ENCODE measurements at places on chromosomes 1 and 21.

DNA sequence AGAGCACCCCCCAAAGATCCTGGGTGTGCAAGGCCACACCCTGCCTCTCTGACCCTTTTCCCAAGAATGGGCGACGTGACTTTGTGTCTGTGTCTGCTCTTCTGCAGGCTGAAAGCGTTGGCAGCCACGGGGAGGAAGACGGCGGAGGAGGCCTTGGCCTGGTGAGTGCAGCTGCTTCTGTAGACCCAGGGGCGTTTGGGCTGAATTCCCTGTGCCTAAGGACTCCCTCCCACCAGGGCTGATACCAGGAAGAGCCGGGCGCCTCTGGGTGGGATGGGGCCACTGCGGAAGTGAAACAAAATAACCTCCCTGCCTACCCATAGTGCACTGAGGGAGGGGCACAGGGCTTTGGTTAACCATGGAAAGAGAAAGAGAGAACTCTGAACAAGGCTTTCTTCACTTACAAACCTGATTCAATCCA is 2.5 kb downstream of the UBASH3A start:
- DNase-seq, result no peak

DNA sequence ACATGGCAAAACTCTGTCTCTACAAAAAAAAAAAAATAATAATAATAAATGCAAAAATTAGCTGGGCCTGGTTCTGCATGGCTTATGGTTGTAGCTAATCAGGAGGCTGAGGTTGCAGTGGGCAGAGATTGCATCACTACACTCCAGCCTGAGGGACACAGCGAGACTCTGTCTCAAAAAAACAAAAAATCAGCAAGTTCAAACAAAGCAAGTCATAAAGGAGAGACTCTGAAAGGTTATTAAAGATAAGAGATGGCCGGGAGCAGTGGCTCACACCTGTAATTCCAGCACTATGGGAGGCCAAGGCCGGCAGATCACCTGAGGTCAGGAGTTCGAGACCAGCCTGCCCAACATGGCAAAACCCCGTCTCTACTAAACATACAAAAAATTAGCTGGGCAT is 28.8 kb downstream of the COP1 start:
- no peak for DNase-seq

DNA sequence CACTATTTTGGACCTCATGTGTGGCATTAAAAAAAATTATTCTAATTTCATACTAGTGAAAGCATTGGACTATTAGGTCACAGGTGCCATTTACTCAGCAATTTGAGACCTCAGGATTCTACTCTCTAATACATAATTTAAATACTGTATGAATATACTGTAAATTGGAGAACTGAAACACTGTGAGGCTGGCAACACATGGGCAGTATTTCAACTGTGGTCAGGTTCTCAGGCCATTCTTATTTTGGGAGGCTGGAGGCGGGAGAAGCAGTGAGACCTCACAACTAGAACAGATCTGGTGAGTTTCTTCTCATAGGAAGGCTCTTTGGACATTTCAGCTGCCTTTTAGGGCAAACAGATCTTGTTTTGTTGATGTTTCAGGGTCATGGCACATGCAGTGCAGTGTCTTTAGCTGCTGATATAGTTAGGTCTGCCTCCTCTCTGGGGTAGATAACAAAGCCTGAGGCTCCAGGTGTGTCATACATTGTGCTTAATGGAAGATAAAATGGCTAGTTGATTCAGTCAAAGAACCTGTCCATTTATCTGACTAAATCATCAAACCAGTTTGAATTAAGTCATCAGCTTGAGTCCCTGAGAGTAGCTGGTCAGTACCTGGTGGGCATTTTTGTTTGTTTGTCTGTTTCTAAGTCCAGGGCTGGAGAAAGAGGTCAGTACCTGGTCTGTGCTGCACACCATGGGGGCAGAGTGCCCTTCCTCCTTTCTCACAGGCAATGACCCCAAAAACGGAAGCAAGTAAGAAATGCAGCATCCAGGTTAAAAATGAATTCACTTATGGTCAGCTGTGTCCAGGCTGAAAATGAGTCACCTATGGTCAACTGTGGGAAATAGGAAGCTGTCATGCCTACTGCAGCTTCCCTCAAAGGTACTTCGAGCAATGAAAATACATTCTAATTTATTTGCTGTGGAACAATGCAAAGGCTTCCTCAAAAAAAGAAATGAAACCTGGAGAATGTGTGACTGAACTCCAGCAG is 216.2 kb downstream of the SDCCAG8 start:
- no peak for DNase-seq

- DNase-seq, result no peak
Observed at GRCh38 chr1:236532850-236533249, 9.1 kb downstream of the LGALS8 start.
